Prostate gland (tissue), 2 donors: ENCODE measurements at places on chromosomes 3 and 15. TPM values are rescaled to one million over a fixed set of nuclear protein-coding genes. Genes with fewer than 3 reads are reported as not detected.

- H3K27me3 ChIP-seq: no peaks in the 10 kb centered on the region
- H3K4me3 ChIP-seq: no peak overlapping the region
- no peak for DNase-seq
Observed at GRCh38 chr15:67720556-67721175, 104.6 kb upstream of the SKOR1 start.

Gene DPPA2
- total RNA-seq: not detected

- DNase-seq: no peak
- H3K36me3 ChIP-seq: no peaks in the 10 kb centered on the region
- no peaks in the 10 kb centered on the region for H3K4me1 ChIP-seq
- no peak overlapping the region for H3K4me3 ChIP-seq
- no peak overlapping the region for H3K27ac ChIP-seq
- H3K27me3 ChIP-seq: no peaks in the 10 kb centered on the region
Observed at GRCh38 chr3:82082796-82083195, 321.4 kb upstream of the GBE1 start.

Gene HDGFL3
- total RNA-seq: 55.4 TPM

Gene FGD5
- 15.8 TPM for total RNA-seq
